ENCODE measurements at places on chromosomes 13 and 19.

- DNase-seq, result no peak
Measured at GRCh38 chr13:46577696-46578589, 25.0 kb downstream of the LRCH1 start.

DNA sequence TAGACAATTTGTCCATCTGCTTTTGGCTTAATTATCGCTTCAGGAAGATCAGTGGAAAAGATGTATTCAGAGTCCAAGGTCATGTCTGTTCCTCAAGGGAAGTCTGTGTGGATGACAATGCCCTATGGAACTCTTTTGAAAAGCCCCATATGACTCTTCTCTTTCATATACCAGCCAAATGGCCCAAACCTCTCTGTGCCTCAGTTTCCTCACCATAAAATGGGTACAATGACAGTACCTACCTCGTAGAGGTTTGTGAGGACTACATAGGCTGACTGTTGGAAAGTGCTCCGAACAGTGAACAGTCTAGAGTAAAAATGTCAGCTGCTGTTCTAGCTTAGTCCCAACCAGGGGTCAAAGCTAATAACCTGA, 104.6 kb downstream of the COL4A2 start:
- DNase-seq, result no peak

GRCh38 chr13:42594481-42595252, 20.7 kb downstream of the TNFSF11 start:
- peak; percentile 20 for DNase-seq

- DNase-seq, result no peak
Measured at GRCh38 chr19:39332293-39332692, 3.5 kb downstream of the GMFG start.

GRCh38 chr19:21751384-21751783, 16.0 kb downstream of the ZNF100 start:
- peak; percentile 16 for DNase-seq

GRCh38 chr13:110387451-110388107, 80.5 kb downstream of the COL4A2 start:
- DNase-seq, result no peak

DNA sequence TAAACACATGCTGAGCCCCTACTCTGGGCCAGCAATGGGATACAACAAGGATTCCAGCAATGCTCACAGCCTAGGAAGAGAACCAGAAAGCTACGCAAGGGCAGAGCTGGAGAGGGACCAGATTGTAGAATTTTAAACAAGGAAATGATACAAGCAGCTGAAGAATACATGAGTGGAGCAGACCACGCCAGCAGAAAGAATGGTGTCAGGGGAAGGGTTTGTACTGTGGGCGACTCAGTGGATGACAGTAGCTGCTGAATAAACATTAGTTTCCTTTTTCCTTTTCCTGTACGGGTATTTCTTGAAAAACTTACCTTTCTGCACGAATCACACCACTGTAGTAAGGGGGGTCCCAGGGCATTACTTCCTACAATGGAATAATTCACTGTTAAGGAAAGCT, 30.7 kb downstream of the MIPEP start:
- DNase-seq, result no peak

DNA sequence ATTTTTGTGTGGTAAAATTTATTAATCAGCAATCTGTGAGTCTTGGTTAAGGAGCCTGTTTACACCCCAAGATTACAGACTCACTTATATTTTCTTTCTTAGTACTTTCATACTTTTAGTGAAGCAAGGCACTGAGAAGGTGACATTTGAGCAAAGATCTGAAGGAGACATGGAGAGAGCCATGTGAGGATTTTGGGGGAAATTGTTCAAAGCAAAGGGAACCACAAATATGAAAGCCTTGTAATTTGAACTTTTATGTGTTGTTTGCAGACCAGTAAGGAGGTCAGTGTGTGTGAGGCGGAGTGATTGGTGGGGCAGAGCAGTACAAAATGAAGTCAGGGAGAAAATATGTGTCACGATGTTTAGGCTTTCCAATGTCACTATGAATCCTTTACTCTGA, 140.7 kb upstream of the KLF12 start:
- DNase-seq, result no peak

DNA sequence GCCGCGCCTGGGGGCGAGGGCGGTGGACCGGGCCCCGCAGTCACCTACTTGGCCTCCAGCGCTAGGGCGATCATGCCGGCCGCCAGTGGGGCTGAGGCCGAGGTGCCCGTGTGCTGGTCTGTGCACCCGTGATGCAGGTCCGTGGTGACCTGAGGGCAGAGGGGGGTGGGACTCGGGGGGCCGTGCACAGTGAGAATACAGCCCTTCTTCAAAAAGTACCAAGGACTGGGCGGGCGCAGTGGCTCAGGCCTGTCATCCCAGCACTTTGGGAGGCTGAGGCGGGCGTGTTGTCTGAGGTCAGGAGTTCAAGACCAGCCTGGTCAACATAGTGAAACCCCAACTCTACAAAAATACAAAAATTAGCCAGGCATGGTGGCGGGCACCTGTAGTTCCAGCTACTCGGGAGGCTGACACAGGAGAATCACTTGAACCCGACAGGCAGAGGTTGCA, 5.0 kb upstream of the C19orf25 start:
- no peak for DNase-seq

DNA sequence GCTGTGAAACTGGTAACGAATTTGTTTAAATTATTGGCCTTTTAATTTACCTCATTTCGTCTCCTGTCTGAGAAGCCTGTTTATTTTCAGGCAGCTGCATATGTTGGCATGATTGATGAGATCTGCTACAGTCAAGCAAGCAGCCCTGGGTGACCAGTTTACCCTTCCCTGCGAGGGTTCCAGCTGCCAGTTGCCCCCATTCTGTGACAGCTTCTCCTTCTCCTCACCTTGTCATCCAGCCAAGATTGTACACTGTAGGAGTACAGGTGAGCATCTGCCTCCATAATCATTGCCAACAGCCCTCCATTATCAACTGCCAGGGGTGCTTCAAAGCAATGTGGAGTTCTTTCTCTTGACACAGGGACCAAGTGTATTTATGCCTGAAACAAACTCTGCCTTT, 1979.9 kb upstream of the PRR20A start:
- no peak for DNase-seq

DNA sequence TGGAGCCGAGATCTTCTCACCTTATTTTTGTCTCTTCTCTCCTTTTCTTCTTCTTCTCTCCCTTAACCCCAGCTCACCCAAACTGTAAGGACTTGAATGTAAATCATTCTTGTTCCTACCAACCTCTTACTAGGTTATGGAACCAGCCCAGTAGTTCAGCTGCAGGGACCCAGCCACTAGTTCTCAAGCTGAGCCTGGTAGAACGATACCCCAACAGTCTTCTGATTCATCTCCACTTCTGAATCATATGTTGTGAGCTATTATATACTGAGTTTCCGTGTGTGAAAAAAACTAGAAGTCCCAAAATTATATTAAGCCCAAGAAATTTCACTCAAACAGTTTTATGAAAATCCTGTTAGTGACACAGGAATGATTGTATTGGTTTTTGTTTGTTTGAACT, 67.7 kb downstream of the DCT start:
- no peak for DNase-seq

DNA sequence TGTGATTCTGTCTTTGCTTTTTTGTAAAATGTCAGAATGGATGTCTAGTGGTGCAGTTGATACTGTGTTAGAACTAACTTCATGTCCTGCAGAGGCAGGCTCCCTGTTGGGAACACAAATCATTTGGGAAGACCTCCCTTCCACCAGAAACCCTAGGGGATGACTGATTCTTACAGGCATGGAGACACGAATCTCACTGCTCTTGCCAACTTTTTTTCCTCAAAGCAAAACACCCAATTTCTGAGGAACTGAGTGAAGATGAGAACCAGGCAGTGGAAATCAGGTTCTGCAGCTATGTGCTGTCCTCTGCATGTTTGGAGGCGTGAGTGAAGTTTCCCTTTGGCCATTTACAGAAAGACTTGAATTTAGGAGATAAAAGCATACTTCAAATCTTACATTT, 87.5 kb upstream of the CSNK1A1L start:
- DNase-seq, result no peak

DNA sequence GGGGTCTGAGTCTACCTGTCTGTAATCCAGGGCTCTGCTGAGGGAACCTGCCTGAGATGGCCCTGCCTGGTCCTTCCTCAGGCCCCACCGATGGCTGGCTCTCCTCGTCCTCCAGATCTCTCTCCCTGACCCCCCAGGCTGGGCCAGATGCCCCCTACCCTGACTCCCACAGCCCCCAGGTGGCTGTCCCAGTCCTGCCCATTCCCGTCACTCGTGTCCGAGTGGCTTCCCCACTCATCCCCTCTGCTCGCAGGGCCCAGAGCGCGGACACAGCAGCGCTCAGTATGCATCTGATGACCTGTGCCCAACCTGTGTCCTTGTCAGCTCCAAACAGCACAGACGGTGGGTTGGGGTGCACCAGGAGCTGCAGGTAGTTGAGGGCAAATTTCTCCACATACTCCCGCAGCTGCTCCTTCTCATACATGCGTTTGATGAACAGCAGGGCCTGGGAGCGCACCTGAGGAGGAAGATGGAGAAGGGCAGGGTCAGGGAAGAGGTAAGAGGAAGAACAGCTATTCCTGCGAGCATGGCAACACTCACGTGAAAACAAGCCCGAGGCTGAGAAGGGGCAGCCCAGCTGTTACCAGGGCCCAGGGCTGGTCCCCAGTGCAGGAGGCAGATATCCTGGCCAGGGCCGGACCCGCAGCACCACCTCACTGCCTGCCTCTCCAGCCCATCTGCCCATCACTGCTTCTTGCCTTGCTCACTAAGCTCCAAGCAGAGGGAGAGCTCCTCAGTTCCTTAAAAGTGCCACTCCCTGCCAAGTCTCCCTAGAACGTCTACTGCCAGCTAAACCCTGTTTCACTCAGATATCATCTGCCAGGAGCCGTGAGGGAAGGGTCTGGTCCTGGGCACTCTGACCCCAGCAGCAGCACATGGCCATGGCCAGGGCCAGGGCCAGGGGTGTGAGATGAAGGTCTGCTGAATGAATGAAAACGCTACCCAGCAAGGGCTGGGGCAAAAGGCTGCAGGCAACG, 11.1 kb upstream of the RSPH6A start:
- no peak for DNase-seq

DNA sequence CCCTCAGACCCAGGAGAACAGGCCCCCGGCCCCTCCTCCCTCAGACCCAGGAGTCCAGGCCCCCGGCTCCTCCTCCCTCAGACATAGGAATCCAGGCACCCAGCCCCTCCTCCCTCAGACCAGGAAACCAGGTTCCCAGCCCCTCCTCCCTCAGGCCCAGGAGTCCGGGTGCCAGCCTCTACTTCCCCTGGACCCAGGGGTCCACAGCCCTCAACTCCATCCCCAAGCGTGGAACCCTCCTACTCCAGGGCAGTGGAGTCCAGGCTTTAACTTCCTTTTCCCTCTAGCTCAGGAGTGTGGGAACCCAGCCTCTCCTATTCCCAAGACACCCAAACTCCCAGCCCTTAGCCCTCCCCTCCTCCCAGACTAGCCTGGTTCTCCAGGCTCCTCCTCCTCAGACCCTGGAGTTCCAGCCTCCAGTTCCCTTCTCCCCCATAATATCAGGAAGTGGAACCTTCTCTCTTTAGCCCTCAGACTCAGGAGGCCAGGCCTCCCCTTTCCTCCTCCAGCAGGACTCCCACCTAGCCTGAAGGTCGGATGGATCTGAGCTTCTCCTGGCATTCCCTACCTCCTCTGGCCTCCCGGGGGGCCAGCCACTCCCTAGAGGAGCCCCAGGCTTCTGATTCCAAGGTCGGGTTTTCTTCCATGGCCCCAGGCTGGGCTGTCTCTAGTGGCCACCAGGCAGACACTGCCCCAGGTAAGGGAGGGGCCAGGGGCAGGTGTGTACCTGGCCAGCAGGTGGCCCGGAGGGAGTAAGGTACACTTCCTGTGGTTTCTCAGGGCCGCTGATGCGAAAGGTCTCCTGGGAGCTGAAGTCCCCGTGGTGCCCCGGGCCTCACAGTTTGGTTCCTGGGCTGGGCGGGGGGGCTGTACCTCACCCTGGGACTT, at the start of gene TMC4:
Gene TMC4, minus strand, starts transcription at position 690 of the 888 bp plus-strand sequence. Its CDS starts 43 bp downstream, at position 647.
- no peak for DNase-seq

- DNase-seq, result no peak
Measured at GRCh38 chr19:32258167-32258566, 87.2 kb upstream of the ZNF507 start.

DNA sequence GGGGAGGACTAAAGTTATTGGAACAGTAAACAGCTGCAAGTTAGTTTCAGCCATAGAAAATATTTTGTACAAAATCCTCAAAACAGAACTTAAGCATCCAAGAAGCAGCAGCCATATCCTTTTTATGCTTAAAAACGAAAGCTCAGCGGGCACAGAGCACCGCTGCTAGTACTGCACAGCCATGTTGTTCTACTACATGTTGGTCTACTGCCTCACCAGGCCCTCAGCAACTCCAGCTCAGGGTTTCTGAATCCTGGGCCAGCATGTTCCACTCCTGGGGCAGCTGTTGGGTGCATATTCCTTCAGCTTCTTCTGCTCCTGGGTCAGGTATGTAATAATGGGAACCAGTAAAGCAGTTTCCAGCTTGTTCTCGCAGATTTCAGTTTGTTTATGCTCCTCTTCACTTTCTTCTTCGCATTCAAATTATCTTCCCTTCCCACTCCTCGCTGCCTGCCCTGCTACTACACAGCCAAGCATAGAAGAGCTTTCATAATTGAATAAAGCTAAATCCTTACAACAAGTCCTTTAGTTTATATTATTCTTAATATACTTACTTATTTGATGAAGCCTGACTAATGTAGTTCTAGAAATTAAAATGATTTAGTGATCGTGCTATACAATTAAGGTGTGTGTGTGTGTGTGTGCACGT, 820.5 kb upstream of the ATXN8OS start:
- DNase-seq, result no peak

DNA sequence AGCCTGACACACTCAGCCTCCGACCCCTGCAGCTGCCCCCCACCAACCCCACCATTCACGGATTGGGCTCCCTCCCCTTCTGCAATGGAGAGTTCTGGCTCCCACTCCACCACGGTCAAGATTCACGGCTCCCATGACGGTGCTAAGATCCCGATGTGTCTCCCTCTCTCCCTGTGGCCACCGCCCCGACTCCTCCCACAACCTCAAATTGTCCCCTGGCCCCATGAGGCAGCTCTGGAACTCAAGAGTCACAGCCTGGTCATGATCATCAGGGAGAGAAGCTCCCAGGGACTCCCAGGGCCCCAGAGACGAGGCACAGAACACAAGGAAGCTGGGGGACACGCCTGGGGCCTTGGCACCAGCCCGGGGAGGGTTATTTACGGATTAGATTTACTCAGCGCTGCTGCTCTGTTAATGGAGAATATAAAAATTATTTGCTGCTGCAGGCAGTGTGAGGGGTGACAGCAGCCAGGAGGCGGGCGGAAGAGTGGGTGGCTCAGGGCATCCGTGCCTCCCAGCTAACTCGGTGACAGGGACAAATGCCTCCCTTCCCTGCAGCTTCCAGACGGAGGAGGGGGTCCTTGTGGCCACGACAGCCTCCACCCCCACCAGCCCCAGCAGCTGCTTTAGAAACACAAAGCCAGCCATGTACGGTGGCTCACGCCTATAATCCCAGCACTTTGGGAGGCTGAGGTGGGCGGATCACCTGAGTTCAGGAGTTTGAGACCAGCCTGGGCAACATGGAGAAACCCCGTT, 184.2 kb downstream of the PTPRS start:
- DNase-seq, result no peak

- no peak for DNase-seq
Measured at GRCh38 chr19:33871605-33872004, 74.9 kb downstream of the KCTD15 start.
